ENCODE measurements at places on chromosomes 4 and X.

DNA sequence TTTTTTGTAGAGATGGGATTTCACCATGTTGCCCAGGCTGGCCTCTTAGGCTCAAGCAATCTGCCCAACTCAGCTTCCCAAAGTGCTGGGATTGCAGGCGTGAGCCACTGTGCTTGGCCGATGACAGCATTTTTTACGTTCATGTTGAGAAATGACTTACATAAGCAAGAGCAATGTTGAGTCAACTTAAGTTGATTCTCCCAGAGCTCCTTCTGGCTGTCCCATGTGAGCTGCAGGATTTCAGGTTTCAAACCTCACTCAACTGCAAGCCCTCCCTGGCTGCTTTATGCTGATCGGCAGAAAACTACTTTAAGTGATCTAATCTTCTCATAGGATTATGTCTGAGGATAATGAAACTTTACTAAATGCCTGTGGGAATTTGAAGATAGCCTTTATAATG, 86.8 kb downstream of the GC start:
- no peaks in the 10 kb centered on the region for H3K27me3 ChIP-seq
- DNase-seq, result no peak
- H3K4me1 ChIP-seq, result no peaks in the 10 kb centered on the region
- H3K36me3 ChIP-seq, result no peaks in the 10 kb centered on the region
- H3K27ac ChIP-seq, result no peak overlapping the region

DNA sequence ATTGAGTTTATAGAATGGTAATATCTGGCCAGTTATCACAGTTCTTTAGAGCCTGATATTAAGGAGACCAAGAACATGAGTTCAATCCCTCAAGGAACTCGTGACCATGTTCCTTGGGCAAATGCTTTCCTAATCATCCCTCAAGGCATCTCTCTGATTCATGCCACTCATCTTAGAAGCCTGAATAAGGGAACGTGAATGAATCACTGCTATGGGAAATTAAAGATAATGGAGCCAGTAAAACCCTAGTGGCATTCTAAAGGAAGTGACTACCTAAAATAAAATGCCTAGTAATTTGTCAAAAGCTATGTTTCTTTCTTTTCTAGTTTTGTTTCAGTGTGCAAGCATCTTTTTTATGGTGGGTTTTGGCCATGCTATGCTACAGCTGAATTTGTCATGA, 1161.3 kb downstream of the C4orf33 start:
- no peaks in the 10 kb centered on the region for H3K4me1 ChIP-seq
- no peak overlapping the region for H3K27ac ChIP-seq
- H3K4me3 ChIP-seq, result no peak overlapping the region
- H3K27me3 ChIP-seq, result no peaks in the 10 kb centered on the region

GRCh38 chr4:67393699-67394281, 151.5 kb downstream of the CENPC start:
- no peak overlapping the region for H3K4me3 ChIP-seq
- H3K4me1 ChIP-seq, result no peaks in the 10 kb centered on the region

DNA sequence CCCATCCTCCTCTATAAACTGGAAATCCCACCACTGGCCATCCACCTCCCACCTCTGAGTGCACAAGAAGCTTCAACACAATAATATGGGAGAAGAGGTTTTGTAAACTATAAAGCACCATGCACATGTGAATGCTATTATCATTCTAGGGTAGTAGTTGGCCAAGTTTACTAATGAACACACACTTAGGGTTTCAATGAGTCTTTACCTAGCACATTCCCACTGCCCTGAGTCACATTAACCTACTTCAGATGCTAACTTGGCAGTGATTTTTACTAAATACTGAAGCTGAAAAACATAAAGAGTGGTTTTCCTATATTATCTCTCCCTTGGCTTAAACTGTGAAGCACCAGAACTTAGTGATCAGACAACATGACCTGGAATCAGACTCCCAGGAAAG, 93.9 kb downstream of the SH3KBP1 start:
- peaks cover 22% of the 10 kb centered on the region for H3K4me1 ChIP-seq
- no peak overlapping the region for H3K27ac ChIP-seq
- no peaks in the 10 kb centered on the region for H3K27me3 ChIP-seq

DNA sequence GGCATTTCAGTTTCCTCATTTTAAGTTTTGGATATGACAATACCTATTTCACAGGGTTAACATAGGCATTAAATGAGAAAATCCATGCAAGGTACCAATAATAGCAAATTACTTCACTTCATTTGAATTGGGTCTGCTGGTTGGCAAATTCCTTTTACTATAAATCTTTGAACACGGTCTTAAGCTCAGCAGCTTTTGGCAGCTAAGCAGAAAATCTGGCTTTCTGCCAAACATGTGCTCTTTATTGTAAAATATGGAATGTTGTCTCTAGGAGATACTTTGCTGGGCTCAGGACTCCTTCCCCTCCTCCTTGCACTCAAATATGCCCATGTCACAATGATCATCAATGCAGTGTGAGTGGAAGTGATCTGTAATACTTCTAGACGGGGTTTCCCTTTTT, 16.8 kb upstream of the DMP1 start:
- H3K27ac ChIP-seq, result no peak overlapping the region
- no peaks in the 10 kb centered on the region for H3K4me1 ChIP-seq
- DNase-seq, result no peak
- no peak overlapping the region for H3K4me3 ChIP-seq
- no peaks in the 10 kb centered on the region for H3K27me3 ChIP-seq
- H3K36me3 ChIP-seq, result no peaks in the 10 kb centered on the region

GRCh38 chrX:55480390-55481062, 9.1 kb downstream of the USP51 start:
- DNase-seq, result no peak
- no peaks in the 10 kb centered on the region for H3K4me1 ChIP-seq
- no peaks in the 10 kb centered on the region for H3K27me3 ChIP-seq
- no peak overlapping the region for H3K27ac ChIP-seq
- no peak overlapping the region for H3K4me3 ChIP-seq
- H3K36me3 ChIP-seq, result no peaks in the 10 kb centered on the region

All from B cell (primary cell).